ENCODE measurements at places on chromosomes 7 and 10. TPM values are rescaled to one million over a fixed set of nuclear protein-coding genes. Genes with fewer than 3 reads are reported as not detected.

DNA sequence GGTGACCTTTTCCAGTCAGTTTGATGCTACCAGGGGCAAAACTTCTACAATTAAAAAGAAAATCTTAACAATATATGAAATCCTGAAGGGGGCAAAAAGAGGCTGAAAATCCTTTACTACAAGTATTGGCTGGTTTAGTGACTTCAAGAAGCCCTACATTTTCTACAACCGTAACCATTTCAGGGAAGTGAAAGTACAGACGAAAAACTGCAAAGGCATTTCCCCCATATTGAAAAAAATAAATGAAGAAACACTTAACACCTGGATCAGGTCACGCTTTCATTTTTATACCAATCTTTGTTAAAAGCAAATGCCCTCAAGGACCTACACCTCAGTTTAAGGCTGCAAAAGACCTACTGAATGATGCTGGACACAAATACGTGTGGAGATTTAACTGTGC is 38.6 kb downstream of the IL6 start:
- no peak overlapping the region for H3K27ac ChIP-seq
- no peak for DNase-seq

GRCh38 chr10:101067356-101068083 is 5.7 kb downstream of the KAZALD1 start:
- peak overlapping the region; percentile 91 for H3K4me3 ChIP-seq
- no peak overlapping the region for H3K27ac ChIP-seq
- peaks cover 84% of the 10 kb centered on the region for H3K27me3 ChIP-seq
- no peaks in the 10 kb centered on the region for H3K36me3 ChIP-seq
- DNase-seq, result peak; percentile 87

- no peak overlapping the region for H3K4me3 ChIP-seq
- peaks cover 21% of the 10 kb centered on the region for H3K36me3 ChIP-seq
- H3K27ac ChIP-seq, result no peak overlapping the region
- H3K4me1 ChIP-seq, result peaks cover 10% of the 10 kb centered on the region
Measured at GRCh38 chr7:96306385-96307125, 15.3 kb downstream of the SLC25A13 start.

DNA sequence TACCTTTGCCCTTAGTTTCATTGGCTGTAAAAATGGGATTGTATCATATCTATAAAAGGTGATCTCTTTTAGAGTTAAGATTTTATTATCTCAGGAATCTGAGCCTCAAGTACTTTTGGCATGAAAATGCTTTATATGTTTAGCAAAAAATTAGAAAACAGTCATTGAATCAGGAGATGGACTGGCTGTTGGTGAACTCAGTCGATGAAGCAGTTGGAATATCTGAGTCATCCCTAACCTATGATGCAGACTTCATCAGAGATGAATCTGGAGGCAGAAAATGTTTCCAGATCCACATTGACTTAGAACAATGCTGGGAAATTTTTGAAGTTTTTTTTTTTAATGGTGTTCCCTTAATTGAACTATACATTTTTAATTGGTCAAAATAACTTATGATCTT is 228.5 kb downstream of the SLC25A13 start:
- no peak for DNase-seq
- peaks cover 7% of the 10 kb centered on the region for H3K27me3 ChIP-seq
- H3K4me1 ChIP-seq, result no peaks in the 10 kb centered on the region
- H3K27ac ChIP-seq, result no peak overlapping the region
- H3K4me3 ChIP-seq, result no peak overlapping the region

GRCh38 chr10:128052696-128053095 is 73.5 kb downstream of the MKI67 start:
- no peaks in the 10 kb centered on the region for H3K27me3 ChIP-seq
- H3K4me3 ChIP-seq, result no peak overlapping the region
- no peak overlapping the region for H3K27ac ChIP-seq
- no peak for DNase-seq

DNA sequence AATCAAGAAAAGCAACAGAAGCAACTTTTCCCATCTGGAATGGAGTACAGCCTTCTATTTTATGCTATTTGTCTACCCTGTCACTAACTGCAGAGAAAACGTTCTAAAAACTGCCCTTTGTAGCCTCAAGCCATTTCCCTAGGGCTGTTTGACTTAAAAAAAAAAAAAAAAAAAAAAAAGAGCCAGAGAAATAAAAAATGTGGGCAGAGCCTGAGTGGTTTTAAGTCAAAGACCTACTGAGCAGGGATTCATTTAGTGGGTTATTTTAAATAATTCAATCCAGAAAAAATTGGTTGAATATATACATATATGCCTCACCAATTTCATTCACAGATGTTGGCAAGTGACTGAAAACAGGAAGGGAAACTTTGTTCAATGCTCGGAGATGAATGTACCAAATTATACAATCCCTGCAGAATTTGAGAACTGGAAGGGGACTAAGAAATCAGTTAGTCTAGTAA is 75.2 kb downstream of the PPP1R3C start:
- H3K4me3 ChIP-seq, result no peak overlapping the region
- peaks cover 4% of the 10 kb centered on the region for H3K4me1 ChIP-seq
- no peaks in the 10 kb centered on the region for H3K27me3 ChIP-seq
- no peak for DNase-seq
- H3K36me3 ChIP-seq, result peaks cover 3% of the 10 kb centered on the region
- no peak overlapping the region for H3K27ac ChIP-seq

CEP55 gene
- 30.7 TPM for total RNA-seq

DNA sequence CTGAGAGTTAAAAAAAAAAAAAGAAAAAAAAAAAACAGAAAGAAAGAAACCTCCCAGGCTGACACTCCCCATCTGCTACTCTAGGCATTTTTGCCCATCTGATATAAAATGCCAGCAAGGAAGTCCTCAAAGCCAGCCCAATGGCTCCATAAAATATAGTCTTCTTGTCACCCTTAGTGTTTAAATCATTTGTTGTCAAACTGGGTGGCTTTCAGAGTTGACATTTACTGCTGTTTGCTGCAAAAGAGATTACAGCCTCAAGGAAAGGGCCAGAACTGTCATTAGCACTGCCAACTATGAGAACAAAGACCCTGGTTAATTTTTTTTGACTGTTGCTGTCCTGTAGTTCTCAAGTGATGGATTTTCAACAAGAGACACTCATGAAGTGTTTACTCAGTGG is 86.5 kb downstream of the TRIL start:
- no peak overlapping the region for H3K27ac ChIP-seq
- DNase-seq, result no peak
- no peaks in the 10 kb centered on the region for H3K4me1 ChIP-seq

SUMF2 gene
- total RNA-seq, result 85.9 TPM

GRCh38 chr7:10315881-10316280 is 657.8 kb upstream of the PHF14 start:
- no peaks in the 10 kb centered on the region for H3K36me3 ChIP-seq
- no peak overlapping the region for H3K27ac ChIP-seq
- H3K4me1 ChIP-seq, result no peaks in the 10 kb centered on the region
- no peaks in the 10 kb centered on the region for H3K27me3 ChIP-seq

- peaks cover 4% of the 10 kb centered on the region for H3K4me1 ChIP-seq
- no peak overlapping the region for H3K27ac ChIP-seq
- H3K27me3 ChIP-seq, result peaks cover 7% of the 10 kb centered on the region
- no peak overlapping the region for H3K4me3 ChIP-seq
- DNase-seq, result peak; percentile 83
Measured at GRCh38 chr10:132654708-132655661, 117.4 kb downstream of the INPP5A start.

MGMT gene
- 13.4 TPM for total RNA-seq

DNA sequence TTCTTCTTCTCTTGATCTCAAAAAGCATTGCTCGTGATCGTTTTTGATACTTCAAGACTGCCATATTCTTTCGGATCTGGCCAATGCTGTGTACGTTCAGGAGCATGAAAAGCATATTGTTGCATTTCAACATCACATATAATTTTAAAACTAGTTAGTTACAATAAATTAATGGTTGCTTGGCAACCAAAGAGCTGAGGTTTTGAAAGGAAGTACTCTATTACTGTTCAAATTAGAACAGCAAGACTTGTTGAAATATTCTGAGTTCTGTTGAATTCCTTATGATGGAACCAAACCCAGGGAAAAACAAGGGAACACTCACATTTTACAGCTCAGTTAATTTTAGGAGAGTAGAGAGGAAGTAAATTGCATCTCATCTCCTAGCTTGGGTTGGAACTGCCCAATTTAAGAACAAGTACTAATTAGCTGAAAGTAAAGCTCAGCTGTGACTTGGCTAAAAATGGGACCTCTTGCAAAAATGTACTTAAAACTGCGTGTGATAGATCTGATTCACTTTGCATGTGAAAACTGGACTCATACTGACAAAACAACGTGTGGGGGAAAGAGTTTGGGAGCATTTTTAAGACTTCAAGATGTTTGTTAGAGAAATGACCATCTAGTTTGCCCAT is 21.2 kb downstream of the OR9A2 start:
- peaks cover 5% of the 10 kb centered on the region for H3K4me1 ChIP-seq
- H3K27ac ChIP-seq, result no peak overlapping the region
- DNase-seq, result no peak

SPDYE16 gene
- total RNA-seq, result 0.35 TPM

CARD11 gene
- 0.59 TPM for total RNA-seq

DNA sequence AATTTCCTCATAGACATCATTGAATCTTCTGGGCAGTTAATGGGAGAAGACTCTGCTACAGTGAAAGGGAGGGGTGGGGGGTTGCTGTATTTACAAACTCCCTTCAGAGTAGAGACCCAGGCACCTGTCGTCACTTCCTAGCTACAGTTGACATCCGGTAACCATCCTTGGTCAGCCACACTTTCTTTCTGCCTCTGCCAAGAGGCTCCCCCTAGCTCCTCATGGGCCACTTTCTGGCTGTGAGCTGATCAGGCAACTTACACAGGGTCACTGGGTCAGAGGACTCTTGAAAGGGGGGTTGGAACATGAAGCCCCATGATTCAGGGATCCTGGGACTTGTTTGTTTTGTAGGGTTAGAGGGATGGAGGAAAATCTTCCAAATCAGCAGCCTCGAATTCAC is 1.2 kb downstream of the TECPR1 start:
- DNase-seq, result no peak
- H3K27ac ChIP-seq, result no peak overlapping the region
- no peaks in the 10 kb centered on the region for H3K36me3 ChIP-seq
- no peaks in the 10 kb centered on the region for H3K27me3 ChIP-seq
- H3K4me3 ChIP-seq, result peak overlapping the region; percentile 94

WNT2 gene
- not detected for total RNA-seq

GRCh38 chr10:24822590-24822989 is 98.9 kb upstream of the ARHGAP21 start:
- peaks cover 6% of the 10 kb centered on the region for H3K4me1 ChIP-seq
- H3K27ac ChIP-seq, result no peak overlapping the region
- DNase-seq, result no peak

TWIST1 gene
- 8.1 TPM for total RNA-seq

CLEC2L gene
- 0.65 TPM for total RNA-seq

PAX4 gene
- total RNA-seq, result not detected

DNA sequence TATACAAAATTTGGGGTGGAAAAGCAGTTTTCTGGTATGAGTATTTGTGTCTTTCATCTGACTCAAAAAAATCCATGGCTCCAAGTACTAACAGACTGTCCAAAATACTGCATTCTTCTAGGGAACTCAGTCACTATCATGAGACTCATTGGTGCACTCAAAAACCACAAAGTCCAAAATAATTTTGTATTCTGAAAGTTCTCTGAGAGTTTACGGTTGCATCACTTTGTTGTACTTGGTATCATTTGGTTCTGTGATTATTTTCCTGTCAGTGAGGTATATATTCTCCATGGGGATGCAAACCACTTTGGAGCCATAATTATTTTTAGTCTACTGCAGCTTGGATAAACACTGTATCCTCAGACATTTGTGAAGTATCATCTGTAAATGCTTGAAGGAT is 28.0 kb upstream of the CABCOCO1 start:
- no peak for DNase-seq
- no peak overlapping the region for H3K4me3 ChIP-seq
- no peaks in the 10 kb centered on the region for H3K36me3 ChIP-seq

GRCh38 chr10:49139846-49140195 is 6.0 kb upstream of the FAM170B start:
- H3K27ac ChIP-seq, result peak overlapping the region; percentile 67
- no peaks in the 10 kb centered on the region for H3K36me3 ChIP-seq
- no peaks in the 10 kb centered on the region for H3K27me3 ChIP-seq
- peaks cover 3% of the 10 kb centered on the region for H3K4me1 ChIP-seq
- DNase-seq, result no peak
- no peak overlapping the region for H3K4me3 ChIP-seq

GRCh38 chr7:5557920-5558401 is 134.3 kb upstream of the TNRC18 start:
- H3K27me3 ChIP-seq, result peaks cover 2% of the 10 kb centered on the region
- no peak for DNase-seq
- H3K27ac ChIP-seq, result no peak overlapping the region
- H3K4me1 ChIP-seq, result peaks cover 20% of the 10 kb centered on the region

DNA sequence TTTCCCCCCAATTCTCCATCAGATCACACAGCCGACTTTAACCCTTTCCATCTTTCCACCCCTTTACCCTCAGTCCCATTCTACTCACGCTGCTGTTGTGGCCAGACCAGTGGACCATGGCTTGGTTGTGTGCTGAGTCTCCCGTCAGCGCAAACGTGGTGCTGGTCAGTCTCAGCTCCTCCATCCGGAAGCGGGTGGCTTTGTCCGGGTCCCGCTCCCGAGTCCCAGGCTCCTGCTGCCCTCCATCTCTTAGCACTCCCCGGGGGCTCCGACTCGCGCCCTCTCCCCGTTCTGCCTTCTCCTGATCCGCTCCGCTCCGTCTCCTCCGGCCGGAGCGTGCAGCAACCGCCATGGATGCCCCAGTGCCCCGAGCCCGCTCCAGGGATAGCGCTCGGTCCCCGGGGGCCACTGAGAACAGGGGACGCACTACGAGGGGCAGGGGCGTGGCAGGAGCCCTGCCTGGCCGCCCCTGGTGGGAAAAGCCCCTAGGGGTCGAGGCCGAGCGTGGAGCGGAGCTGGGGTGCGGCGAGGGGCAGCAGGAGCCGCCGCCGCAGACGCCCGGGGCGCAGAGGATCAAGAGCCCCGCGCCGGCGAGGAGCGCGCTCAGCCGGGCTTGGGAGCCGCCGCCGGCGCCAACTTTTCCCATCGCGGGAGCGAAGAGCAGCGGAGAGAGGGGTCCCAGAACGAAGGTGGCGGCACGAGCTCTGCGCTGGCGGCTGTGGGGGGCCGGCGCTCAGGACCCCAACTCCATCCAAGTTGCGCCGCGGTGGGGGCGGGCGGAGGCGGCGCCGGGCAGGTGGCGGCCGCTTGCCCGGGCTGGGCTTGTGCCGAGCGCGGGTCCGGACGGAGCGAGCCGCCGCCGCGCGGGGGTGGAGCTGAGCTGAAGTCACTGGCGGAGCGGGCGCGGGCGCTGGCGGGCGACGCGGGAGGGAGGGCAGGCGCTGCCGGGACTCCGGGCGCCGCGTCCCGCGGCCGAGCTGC is at the start of gene SORCS1:
SORCS1 (minus strand) TSS at position 826 of the 981 bp plus-strand sequence.
- no peaks in the 10 kb centered on the region for H3K36me3 ChIP-seq
- H3K27me3 ChIP-seq, result peaks cover 21% of the 10 kb centered on the region
- peak; percentile 50 for DNase-seq
- no peak within 1 kb of the TSS for H3K27ac ChIP-seq

STEAP4 gene
- total RNA-seq, result not detected

GRCh38 chr7:134692344-134692705 is 45.7 kb downstream of the BPGM start:
- no peak for DNase-seq
- H3K4me1 ChIP-seq, result peaks cover 22% of the 10 kb centered on the region
- no peaks in the 10 kb centered on the region for H3K27me3 ChIP-seq
- no peak overlapping the region for H3K4me3 ChIP-seq

C10orf90 gene
- total RNA-seq, result 0.25 TPM

ALOX5 gene
- not detected for total RNA-seq

NUTM2E gene
- 1.6 TPM for total RNA-seq

Measured in neural crest cell (in vitro differentiated cells).